NCI-H1436 treated with DMSO at 0.1 percent for 48 hours (cell line): ENCODE measurements at places on chromosomes 13 and 19.

- no peak for DNase-seq
Observed at GRCh38 chr13:24624801-24625231, 55.4 kb upstream of the ATP12A start.

DNA sequence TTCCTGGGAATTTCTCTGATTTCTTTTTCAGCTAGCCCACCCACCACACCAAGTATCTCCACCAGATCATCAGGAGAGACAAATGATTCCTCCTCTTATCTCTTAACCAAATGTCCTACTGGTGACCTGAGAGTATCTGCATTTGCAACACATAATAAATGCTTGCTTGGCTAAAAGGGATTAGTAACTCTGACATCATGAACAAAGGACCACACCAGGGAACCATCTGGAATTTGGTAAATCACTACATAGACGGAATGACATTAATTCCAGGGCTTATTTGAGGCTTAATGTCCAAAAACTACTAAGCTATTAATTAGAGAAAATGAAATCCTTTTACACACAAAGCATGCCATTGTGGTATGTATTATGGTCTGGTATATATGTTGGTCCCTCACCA lies 139.0 kb downstream of the RAP2A start:
- no peak for DNase-seq

DNA sequence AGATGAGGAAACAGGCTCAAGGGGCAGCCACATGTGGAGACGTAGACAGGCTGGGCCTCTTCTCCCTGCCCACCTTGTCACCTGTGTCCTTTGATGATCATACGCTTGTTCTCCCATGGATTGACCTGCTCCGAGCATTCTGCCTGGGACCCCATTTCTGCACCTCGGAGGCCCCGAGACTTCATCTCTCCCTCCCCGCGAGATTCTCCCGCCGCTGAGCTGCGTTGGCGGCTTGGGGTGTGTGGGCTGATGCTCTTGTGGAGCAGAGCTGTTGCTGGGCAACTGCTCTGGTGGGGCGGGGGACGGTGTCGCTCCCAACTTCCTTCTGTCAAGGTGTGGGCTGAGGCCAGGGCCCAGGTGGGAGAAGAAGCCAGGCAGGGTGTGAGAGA lies 22.1 kb downstream of the MAST3 start:
- no peak for DNase-seq

DNA sequence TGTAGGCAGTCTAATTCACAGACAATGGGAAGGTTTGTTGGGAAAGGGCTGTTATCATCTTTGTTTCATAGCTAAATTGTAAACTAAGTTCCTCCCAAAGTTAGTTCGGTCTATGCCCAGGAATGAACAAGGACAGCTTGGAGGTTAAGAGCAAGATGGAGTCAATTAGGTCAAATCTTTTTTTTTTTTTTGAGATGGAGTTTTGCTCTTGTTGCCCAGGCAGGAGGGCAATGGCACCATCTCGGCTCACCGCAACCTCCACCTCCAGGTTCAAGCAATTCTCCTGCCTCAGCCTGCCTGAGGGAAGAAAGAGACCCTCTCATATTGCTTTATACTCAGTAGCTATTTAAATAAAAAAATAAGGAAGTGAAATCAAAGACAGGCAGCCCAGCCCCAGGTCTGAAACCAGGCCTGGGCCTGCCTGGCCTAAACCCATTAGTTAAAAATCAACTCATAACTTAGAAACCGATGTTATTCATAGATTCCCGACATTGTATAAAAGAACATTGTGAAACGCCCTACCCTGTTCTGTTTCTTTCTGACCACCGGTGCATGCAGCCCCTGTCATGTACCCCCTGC lies 297.4 kb upstream of the SGCG start:
- no peak for DNase-seq

GRCh38 chr19:2791440-2791839 lies 6.1 kb downstream of the THOP1 start:
- no peak for DNase-seq

DNA sequence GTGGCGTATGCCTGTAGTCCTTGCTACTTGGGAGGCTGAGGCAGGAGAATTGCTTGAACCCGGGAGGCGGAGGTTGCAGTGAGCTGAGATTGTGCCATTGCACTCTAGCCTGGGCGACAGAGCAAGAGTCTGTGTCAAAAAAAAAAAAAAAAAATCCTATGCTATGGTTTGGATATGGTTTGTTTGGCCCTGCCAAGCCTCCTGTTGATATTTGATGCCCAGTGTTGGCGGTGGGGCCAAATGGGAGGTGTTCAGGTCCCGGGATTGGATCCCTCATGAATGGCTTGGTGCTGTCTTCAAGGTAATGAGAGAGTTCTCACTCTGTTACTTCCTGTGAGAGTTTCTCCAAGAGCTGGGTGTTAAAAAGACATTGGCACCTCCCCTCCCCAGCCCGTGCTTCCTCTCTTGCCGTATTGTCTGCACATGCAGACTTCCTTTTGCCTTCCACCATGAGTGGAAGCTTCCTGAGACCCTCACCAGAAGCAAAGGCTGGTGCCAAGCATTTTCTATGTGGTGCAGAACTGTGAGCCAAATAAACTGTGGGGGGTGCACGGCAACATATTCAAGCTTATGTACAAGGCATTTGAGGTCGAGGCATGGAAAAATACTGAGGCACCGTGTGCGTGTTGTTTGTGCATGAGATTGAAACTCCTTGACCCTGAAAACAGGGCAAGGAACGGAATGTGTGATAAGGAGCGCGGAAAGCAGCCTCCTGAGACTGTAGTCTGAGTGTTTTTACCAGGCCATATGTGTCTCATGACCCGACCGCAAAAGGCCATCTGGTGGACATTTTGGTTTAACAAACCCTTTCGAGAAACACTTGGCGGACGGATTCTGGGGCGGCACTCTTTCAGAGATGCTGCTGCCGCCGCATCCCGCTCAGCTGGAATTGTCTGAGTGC lies 7.3 kb downstream of the SIGLEC9 start:
- no peak for DNase-seq

DNA sequence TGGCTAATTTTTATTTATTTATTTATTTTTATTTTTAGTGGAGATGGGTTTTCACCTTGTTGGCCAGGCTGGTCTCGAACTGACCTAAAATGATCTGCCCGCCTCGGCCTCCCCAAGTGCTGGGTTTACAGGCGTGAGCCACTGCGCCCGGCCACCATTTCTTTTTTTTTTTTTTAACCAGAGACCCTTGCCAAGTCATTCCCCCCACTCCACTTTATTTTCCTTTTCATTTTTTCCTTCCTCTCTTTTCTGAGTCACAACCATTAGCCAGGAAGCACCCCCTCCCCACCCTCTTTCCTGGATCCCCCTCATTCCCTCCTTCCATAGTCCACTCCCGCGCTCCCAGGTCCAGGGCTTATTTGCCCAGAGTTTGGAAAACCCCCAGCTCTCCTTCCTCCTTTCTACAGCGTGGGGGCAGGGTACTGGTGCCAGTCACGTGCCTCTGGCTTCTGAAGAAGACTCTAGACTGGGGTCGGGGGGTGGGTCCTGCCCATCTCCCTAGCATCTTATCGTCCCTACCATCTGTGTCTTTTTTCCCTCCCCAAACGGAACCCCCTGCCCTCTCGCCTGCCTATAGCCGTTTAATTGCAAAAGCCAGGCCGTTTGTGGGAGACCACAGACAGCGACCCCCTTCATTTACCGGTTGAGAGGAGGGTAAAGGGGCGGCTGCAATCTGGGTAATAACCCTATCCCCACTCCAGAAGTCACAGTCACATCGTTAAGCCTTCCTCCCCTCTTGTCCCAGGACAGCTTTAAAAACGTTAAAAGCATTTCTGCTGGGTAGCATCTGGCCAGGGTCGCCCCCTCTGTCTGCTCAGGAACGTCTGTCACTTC lies 1.1 kb upstream of the CALR start:
- DNase-seq, result no peak

DNA sequence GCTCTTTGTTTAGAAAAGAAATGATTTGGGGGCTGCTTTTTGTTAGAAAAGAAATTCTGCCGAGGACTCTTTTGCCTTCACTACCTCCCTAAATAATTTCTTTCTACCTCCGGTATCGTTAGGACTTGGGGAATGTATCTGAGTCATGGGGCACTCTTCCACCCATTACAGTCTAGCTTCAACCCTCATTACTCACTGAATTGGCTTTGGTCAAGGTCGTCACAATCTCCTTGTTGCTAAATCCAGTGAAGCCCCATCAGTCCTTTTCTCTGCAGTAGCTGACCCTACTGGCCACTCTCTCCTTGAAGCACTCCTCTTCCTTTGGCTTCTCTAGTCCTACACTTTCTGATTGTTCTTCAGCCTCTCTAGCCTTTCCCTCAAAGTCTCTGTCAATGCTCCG lies 34.0 kb downstream of the WDR87 start:
- DNase-seq, result no peak

- no peak for DNase-seq
Observed at GRCh38 chr13:110354715-110355473, 47.8 kb downstream of the COL4A2 start.

- no peak for DNase-seq
Observed at GRCh38 chr13:108225440-108225839, 7.2 kb downstream of the ABHD13 start.

DNA sequence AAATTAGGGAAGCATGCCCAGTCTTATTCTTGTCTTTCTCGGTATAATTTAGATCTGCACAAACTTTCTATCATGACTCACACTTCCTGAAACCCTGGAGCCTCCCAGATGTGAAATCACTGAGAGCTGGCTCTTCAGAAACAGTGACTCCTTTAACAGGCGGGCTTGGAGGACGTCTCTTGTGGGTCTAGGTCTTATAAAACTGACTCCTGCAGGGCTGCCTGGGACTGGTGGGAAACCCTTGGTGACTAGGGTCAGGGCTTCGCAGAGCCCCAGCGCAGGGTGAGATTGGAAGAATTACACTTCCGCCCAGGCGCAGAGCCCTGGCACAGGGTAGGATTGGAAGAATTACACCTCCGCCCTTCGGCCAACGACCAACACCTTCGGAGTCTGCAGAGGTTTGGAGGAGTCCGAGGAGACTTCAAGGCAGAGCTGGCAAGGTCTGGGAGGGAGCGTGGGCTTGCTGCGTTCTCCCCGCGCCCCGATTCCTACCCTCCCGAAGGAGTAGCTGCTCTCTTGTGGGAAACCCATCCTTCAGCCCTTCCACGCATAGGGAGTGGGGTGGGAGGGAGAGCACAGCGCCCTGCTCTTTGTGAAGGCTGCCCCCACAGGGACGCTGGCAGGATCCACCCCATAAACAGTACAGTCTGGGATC lies 43.4 kb upstream of the MAP3K10 start:
- DNase-seq, result no peak

DNA sequence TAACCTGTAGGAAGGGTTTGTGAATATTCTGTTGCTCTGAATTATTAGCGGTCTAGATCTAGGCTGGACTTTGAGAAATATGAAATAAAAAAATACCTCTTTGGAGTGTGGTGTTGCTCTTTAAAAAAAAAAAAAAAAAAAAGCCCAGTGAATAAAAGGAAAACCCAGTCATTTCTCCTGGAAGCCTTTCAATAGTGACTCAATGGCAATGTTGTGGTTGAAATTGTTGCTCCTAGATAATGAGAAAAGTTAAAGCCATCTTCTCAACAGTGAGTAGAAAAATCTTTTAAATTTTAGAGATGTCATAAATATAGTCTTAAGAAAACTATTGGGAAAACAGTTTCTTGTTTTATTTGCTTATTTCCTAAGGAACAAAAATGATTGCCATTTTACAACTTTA lies 135.3 kb downstream of the RFC3 start:
- DNase-seq, result no peak

DNA sequence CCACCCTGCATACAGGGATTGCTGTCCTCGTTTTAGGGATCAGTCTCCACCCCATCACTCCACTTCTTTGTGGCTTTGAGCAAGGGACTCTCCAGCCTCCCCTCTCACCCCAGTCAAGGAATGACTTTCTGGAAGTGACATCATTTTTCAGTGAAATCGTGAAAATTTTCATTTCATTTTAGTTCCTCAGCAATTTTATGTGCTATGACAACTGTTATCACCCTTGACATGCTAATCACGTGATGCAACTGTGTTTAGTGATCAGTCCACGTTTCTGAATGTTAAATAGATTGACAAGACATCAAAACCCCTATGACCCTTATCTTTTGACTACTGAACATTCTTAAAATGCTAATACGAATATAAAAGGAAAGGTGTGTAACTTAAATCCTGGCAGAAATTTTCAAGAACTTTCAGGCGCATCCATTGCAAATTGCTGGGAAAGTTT lies 8.0 kb downstream of the C19orf81 start:
- no peak for DNase-seq

DNA sequence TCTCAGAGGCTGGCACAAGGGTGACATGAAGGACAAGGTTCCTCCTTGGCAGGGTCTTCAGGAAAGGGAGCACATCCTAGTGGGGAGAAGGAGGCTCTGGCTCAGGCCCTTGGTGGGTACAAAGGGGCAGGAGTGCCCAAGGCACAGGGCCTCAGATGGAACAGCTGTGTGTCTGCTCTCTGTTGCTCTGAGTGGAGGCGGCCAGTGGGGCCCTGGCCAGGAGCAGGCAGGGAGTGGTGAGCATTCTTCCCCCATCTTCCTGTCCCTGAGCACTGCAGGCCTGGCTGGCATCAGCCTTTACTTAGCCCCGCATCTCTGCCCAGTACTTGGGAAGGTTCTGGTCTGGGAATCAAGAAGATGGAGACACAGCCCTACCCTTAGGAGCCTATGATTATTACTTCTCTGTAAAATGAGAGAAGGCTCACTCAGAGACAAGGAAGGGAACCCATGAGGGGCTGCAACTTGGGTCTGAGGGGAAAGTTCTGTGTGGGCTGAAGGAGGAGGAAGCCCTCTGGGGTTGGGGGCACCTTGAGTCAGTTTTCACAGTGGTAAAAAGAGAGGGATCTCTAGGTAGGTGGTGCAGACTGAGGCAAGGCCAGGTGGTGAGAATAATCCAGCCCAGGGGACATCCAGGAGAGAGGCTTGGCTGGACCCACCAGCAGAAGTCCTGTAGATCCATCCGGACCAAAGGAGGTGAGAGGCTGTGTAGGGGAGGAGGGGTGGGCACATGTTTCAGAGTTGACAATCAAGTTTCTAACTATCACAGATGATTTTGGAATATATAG lies 173.5 kb downstream of the TSHZ3 start:
- no peak for DNase-seq

DNA sequence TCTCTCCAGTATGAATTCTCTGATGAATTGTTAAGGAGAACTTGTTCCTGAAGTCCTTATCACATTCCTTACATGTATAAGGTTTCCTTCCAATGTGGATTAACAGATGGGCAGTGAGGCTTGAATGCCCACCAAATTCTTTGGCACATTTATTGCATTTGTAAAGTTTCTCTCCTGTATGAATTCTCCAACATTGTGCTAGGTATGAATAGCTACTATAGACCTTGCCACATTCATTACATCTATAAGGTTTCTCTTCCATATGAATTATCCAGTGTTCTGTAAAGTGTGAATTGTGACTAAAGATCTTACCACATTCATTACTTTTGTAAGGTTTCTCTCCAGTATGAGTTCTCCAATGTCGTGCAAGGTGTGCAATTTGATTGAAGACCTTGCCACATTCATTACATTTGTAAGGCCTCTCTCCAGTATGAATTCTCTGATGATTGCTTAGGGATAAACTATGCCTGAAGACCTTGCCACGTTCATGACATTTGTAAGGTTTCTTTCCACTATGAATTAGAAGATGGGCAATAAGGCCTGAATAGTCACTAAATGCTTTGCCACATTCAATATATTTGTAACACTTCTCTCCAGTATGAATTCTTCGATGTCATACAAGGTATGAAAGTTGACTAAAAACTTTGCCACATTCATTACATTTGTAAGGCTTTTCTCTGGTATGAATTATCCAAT lies 20.4 kb downstream of the ZNF578 start:
- no peak for DNase-seq

GRCh38 chr13:33471204-33471603 lies 185.6 kb upstream of the STARD13 start:
- no peak for DNase-seq

- DNase-seq, result no peak
Observed at GRCh38 chr13:88281841-88282240, 610.7 kb downstream of the SLITRK5 start.

GRCh38 chr19:35587321-35587720 lies 1.3 kb downstream of the PMIS2 start:
- no peak for DNase-seq
